ENCODE measurements at places on chromosomes 1 and 21.

DNA sequence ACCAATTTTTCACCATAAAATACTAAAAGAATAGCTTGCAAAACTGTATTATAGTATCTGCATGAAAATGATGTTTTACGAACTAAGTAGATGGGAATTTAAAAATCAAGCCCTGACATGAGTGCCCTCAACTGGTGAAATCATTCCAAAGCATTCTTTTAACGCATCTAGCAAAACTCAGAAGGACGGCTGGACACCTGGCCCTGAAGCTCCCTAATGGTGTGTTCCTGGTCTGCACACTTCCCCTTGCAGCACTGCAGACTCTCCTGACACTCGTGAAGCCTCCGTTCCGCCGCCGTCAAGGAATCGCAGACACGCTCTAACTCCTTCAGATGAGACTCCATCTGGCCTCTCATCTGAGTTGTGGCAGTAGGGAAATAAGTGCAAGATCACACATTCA, 39.9 kb downstream of the ODF2L start:
- no peak for DNase-seq

- DNase-seq, result no peak
Observed at GRCh38 chr1:239676522-239677273, 290.3 kb downstream of the CHRM3 start.

GRCh38 chr1:65773391-65774123, 19.1 kb upstream of the PDE4B start:
- DNase-seq, result no peak

GRCh38 chr1:221939607-221940006, 197.7 kb upstream of the DUSP10 start:
- no peak for DNase-seq

- peak; percentile 87 for DNase-seq
Observed at GRCh38 chr1:32200226-32201010, at the start of gene CCDC28B. CCDC28B (plus strand) TSS chr1:32200595; CDS start chr1:32201936, 1,341 bp downstream.

DNA sequence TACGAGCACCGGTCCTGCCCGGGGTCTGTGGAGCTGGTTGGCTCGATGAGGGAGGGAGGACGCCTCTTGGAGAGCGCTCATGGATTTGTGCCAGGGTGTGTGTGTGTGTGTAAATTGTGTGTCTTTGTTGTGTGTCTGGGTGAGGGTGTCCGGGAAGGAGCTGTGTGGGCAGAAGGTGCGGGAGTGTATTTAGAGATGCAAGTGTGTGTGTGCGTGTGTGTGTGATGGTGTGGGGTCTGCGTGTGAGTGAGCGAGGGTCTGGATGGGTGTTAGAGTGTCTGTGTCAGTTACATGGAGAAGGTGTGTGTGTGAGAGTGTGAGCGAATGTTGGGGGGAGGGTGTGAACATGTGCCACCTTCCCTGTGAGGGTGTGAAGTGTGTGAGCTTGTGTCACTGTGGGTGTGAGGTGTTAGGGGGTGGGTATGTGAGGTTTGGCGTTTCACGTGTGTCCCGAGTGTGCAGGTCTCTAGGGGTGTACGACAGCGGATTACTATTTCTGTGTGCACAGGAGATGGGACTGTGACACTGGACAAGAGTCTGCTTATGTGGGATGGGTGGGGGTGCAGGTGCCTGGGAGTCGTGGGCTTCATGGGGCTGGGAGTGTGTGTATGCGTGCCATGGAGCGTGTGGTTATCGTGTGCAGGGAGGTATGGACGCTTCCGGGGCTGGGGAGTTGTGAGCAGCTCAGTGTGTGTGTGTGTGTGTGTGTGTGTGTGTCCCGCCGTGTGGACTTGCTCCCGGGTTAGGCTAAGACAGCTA, 880 bp downstream of the IGSF21 start:
- DNase-seq, result no peak

DNA sequence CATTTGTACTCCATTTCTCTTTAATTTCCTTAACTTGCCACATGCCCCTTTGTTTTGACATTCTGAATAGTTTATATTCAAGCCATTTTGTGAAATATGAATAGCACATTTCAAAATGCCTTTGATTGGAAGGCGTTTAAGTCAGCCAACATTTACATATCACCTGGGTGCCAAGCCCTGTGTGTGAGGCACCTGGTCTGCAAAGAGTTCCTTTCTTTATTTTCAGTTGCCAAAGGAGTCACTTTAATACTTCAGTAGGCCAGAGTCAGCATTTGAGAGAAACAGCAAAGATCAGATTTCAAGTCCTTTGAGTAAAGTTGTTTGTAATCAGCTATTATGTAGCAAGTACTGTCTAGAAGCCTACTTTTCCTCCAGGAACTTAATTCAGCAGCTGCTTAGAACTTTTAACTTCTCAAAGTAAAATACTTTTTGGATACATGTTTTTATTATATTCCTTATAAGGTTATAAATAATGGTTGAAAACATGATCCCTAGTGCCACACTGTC, 70.8 kb downstream of the DTL start:
- DNase-seq, result no peak

Data from suprapubic skin (tissue), 4 donors.